Fibroblast of skin of left biceps (primary cell): ENCODE measurements at places on chromosomes 3 and 15.

- no peak for DNase-seq
Observed at GRCh38 chr15:91264651-91265351, 164.7 kb downstream of the SV2B start.

DNA sequence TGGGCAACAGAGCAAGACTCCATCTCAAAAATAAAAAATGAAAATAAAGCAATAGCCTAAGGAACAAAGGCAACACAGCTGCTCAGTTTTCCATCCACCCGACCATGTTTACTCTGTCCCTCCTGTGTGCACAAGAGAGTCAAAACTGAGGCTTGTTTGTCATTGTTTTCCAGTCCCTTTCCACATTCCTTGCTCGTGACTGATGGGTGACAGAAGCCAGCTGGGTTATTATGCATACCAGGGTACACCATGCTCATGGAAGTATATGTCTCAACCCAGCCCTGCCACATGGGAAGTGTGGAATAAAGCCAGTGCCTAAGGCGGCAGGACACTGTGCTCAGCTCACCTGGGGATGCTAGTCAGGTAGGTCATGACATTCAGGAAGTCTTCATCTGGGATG, 49.5 kb downstream of the MCF2L2 start:
- no peak for DNase-seq

DNA sequence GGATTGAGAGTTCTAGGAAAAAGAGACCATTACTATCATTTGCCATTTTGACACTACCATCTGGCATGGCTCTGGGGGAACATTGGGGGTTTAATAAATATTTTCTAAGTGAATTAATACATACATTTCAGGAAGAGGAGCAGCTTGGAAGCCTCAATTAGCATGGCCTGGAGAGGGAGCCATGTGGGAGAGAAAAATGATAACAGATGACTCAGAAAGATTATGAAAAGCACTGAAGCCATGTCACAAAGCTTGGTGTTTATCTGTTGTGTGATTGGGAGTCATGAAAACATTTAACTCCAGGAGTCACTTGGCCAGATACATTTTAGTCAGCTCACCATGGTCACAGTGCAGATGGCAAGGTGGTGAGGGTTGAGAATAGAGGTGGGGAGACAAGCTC, 121.0 kb downstream of the SSR3 start:
- DNase-seq: no peak

- no peak for DNase-seq
Observed at GRCh38 chr3:183318877-183319276, 65.8 kb downstream of the B3GNT5 start.

GRCh38 chr3:113832477-113833164, 6.0 kb upstream of the GRAMD1C start:
- no peak for DNase-seq

- DNase-seq: no peak
Observed at GRCh38 chr3:115071166-115071565, 75.9 kb downstream of the ZBTB20 start.

DNA sequence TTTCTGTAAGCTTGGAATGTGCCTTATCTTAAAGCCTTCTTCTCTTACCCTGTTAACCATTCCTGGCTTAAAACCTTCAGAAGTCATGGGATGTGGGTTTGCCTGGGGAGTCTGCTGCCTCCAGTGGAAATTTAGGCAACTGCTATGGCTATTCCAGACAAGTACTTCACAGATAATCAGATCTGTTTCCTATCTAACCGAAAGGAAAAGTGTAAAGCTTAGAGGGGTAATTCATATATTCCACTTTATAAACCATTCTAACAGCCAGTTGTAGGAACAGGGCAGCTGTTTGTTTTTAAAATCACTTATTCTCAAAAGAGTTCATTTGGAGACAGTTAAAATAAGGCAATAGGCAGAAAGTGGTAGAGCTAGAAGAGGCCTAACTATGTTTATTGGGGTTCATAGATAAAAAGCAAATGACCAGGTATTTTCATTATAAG, 219.9 kb downstream of the TCF12 start:
- DNase-seq: no peak

GRCh38 chr3:129942296-129942695, 32.2 kb upstream of the TRH start:
- no peak for DNase-seq

DNA sequence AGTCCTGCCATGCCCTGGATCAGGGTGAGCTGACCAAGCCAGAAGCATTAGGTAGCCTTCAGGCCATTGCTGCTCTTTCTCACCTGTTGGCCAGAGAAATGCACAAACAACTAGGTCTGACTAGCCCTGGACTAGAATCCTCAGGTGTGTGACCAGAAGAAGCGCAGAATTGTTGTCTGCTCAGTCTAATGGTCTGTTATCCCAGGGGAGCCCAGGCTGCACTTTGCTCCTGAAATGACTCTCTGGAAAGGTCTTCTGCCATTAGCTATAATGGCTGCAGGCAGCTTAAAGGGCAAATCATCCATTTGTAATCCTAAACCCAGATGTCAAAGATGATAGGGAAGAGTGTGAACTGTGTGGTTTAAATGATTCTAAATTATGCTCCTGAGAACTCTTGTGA, 246.1 kb downstream of the NFKBIZ start:
- DNase-seq: no peak

- no peak for DNase-seq
Observed at GRCh38 chr3:193744822-193745684, 152.0 kb downstream of the OPA1 start.

DNA sequence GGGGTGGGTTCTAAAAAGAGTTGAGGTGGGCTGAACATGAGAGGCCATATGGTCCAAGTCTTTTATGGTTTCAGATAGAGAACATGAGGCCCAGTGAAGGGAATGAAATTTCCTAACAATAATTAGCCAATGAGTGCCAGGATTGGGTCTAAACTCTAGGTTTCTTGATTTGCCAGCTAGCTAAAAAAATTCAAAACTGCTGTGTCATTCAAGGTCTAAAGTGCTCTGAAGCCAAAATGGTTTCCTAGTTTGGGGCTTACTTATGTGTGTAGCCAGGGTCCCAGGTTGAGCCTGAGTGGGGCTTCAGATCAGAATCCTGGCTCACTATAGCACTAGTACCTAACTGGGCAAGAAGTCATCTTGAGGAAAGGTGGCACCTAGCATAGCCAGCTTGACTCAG, 55.3 kb upstream of the SYN2 start:
- DNase-seq: no peak

- DNase-seq: no peak
Observed at GRCh38 chr3:123778525-123778924, 105.6 kb downstream of the MYLK start.

DNA sequence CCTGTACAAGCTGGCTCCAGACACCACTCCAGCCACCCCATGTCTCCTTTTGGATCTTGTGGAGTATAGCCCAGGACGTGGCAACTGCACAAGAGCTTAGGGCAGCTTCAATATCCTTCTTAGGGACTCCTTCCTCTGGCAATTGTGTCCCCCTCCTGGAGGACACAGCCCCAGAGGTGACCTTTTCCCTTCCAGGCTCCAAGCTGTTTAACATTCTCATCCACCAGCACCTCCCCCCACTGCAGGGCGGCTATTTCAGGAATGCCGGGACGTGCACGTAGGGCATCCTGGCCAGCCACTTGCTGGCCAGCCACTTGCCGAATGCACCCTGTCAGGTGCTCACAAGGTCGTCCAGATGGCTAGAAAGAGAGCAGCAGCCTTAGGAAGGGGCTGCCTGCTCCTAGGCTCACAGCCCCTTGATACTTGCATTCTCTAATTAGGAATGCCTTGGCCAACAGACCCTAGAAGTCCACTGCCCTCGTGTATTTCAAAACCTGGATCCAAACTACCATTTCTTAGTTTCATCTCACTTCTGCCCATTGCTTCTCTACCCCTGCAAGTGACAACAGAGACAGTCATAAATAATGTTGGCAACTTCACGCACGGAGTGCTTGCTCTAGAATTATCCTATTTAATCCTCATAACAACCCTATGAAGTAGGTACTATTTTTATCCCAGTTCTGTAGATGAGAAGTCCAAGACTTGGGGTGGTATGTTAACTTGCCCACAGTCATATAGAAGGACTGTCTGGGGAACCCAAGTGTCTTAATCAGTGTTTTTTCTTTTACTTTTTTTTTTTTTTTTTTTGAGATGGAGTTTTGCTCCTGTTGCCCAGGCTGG, 24.5 kb upstream of the IDH2 start:
- DNase-seq: no peak

GRCh38 chr3:94137377-94137776, 74.5 kb downstream of the NSUN3 start:
- no peak for DNase-seq

DNA sequence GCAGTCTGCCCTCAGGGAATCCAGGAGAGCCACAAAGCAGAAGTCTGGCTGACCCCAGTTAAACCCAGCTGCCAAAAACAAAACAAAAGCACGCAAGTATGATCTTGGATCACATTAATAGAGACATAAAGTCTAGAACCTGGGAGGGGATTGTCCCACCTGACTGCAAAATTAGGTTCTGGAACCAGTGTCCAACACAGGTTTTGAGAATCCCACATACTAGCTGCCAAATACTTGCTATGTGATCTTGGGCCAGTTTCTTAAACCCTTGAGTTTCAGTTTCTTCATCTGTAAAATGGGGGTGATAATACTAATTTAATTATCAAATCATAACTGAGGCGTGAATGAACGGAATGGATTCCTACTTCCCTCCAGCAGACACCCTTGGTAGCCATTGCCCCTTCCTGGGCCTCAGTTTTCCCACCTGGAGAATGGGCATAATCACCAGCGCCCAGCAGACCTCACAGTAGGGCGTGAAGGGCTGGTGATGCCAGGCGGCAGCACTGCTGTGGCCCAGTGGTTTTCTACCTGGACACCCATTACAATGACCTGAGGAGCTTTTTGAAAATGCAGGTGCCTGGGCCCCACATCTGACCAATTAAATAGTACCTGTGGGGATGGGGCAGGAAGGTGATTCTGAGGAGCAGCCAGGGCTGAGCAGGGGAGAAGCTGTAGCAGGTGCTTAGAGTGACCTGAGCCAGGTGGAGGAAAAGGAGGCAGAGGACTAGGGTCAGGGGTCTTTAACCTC, 32.2 kb downstream of the GRIP2 start:
- DNase-seq: no peak

DNA sequence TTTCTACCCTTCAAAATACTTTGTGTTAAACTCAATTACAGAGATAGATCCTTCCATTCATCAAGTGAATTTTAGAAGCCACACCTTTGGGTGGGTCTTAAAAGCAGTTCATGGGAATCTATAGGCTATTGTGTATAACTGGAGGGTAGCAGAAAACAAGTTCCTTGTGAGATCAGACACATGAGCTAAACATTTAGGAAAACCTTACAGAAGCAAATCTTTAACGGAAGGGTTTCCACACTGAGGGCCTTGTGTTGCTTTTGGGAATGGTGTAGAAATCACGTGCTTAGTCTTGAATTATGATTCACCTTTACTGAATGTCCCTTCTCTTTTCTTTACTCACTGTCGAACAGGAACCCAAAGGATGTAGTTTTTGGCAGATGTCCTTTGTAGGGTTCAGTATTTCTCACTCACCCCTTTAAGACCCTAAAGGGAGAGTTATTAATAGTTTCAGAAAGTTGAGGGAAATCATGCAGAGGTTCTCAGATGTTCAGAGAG, 257.3 kb upstream of the CTDSPL start:
- DNase-seq: no peak

DNA sequence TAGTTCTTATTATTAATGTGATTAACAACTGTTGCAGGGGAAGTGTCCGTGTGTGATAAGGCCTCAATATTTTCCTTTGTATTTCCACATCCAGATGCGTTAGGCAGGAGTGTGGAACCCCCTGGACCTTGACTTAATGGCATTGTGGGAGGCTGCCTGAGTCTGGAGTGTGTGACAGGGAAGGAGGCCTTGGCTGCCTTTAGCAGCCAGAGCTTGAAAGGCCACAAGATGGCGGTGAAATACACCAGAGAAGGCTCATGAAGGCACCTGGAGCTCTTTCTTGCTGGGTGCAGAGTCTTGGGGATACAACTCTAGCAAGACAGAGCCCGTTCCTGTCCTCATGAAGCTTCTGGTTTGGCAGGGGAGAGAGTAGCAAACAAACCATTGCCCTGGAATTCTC, 36.9 kb downstream of the POLR2M start:
- no peak for DNase-seq

DNA sequence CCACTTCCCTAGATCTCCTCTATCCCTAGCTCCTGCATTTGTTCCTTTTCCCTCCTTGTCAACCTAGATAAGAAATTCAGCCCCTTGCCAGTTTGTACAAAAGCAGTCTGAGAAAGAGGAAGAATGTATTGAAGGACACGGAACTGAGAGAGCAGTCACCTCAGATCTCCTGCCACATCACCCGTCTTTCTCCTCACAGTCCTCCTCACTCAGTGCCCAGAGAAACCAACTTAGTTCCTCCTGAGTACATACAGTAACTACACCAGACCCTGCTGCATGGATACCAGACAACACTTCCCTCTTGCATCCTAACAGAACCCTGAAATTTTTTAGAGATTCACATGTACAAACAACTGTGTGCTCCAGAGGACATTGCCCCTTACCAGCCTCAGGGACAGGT, 563.6 kb upstream of the ADAMTS9 start:
- DNase-seq: no peak

GRCh38 chr15:92707880-92708551, 52.4 kb upstream of the FAM174B start:
- no peak for DNase-seq

DNA sequence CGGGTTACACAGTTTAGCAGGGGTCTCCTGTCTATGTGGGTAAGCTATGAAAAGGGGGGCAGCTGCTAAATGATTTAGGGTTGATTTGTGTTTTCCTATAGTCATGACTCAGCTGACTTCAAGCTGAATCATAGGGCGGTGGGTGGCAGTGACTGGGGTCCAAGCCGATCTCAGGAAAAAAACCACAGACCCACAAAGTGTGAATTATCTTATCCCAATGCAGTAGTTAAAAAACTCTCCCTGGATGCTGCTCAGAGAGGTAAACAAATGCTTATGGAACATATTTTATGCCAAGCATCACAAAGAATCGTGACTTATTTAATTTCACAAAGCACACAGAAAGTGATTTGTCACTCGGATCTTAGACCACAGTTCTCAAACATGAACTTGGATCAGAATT, 18.4 kb upstream of the TOPAZ1 start:
- DNase-seq: no peak

DNA sequence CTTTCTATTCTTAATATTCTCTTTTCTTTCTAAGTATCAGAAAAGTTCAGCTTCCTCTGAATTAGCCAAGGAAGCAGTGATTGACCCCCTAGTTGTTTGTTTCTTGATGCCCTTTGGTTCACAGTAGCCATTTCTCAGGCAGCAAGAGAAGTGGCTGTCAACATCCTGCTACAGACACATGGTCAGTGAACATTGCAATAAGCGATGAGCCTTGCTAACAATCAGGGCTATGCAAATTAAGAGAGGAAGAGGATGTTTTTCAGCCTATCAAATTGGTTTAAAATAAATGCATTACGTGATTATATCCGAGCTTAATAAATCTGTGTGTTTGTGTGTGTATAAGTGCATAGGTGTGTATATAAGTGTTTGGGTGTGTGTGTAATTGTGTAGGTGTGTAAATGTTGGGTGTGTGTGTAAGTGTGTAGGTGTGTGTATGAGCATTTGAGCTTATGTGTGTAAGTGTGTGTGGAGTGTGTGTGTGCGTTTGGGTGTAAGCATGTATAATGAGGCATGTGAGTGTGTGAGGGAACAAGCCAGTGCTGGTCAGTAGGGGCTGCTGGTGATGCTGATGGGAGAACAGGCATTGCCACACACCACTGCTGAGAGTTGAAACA, 78.1 kb upstream of the XCR1 start:
- DNase-seq: no peak

- DNase-seq: no peak
Observed at GRCh38 chr3:193842029-193842798, 249.2 kb downstream of the OPA1 start.
